ENCODE measurements at places on chromosomes 16 and 17.

GRCh38 chr16:12431561-12431960 is 372.1 kb downstream of the CPPED1 start:
- no peak for DNase-seq

DNA sequence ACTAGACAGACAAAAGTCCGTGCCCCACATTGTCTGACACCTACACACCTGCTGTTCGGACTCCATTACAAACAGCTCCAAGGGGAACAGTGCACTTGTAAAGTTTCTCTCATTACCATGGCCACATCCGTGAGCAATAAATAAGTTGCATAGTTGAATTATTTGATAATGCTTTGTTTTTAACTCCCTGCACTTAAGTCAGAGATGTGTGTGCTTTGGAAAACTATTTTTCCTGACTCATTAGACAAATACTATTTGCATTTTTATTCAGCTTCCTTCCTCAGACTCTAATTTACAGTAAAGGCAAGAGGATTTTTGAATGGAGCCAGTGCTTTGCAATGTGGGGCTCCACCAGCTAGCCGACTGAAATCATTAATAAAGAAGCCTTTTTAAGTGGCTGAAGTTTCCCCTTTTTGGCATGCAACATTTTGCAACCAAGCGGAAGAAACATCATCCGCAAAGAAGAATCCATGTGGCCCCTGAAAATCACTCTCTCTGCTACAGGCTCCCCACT is 6.5 kb upstream of the CCL2 start:
- no peak for DNase-seq

DNA sequence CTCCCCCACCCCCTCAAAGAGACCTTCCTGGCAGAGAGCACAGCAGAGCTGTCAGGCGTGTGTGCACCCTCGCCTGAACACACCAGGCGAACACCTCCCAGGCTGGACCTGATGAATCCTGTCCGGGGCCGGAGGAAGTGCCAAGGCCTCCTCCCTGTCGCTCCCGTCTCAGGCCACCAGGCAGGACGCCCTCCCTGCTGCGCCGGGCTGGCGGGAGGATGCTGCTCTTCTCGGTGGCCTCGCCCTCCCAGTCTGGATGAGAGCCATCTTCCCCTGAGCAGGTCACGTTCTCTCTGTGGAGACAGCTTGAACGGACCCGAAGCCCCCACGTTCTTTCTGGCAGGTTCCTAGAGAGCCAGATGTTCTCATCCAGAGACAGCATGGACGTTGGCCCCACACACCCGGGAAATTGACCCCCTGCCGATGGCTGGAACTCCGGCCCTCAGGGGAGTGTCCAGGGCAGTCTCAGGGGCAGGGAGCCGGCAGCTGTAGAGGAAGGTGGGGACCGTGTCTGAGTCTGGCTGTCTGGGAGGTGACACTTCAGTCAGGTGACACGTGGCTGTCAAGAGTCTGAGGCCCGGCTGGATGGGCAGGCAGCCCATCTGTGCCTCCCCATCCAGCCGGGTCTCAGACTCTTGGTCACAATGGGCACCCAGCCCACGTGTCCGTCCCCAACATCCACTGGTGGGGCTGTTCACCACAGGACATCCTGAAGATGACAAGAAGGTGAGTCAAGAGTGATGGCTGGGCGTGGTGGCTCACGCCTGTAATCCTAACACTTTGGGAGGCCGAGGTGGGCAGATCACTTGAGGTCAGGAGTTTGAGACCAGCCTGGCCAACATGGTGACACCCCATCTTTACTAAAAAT is 5.0 kb upstream of the TIMP2 start:
- no peak for DNase-seq

DNA sequence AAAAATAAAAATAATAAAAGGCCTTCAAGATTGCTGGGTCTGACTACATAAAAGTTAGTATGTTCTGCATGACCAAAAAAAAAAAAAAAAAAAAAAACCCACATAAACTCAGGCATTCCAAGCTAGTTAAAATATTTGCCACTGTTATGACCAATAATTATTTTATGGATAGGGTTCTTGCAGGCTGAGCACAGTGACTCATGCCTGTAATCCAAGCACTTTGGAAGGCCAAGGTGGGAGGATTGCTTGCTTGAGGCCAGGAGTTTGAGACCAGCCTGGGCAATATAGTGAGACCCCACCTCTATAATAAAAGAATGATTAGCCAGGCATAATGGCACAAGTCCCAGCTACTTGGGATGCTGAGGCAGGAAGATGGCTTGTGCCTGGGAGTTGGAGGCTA is 8.1 kb downstream of the SCNN1B start:
- DNase-seq = no peak

- no peak for DNase-seq
Measured at GRCh38 chr17:72588561-72588960, 467.7 kb downstream of the SOX9 start.

DNA sequence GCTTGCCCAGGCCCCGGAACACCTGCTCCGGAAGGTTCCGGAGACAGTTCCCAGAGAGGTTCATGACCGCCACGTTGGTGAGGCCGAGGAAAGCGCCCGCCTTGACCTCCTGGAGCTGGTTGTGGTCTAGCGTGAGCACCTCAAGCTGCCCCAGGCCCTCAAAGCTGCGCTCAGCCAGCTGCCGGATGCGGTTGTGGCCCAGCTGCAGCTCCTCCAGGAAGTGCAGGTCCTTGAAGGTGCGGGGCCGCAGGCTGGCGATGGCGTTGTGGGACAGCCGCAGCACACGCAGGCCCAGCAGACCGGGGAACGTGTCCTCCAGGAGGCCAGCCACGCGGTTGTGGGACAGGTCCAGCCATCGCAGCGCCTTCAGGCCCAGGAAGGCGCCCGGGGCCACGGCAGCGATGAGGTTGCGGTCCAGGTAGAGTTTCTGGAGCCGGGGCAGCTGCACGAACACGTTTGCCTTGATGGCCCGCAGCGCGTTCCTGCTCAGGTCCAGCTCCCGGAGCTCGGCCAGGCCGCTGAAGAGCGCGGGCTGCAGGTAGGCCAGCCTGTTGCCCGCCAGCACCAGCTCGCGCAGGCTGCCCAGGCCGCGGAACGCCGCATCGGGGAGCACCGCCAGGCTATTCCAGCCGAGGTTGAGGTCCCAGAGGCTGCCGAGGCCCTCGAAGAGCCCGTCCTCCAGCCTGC is 2.1 kb downstream of the IGFALS start:
- DNase-seq = no peak

- peak; percentile 7 for DNase-seq
Measured at GRCh38 chr16:47018223-47018891, 44.9 kb upstream of the DNAJA2 start.

Data from activated T-helper 1 cell treated with Interleukin-2 at 50 U/mL for 16 hours (primary cell).